ENCODE measurements at places on chromosomes 2 and 18. TPM values are rescaled to one million over a fixed set of nuclear protein-coding genes. Genes with fewer than 3 reads are reported as not detected.

DNA sequence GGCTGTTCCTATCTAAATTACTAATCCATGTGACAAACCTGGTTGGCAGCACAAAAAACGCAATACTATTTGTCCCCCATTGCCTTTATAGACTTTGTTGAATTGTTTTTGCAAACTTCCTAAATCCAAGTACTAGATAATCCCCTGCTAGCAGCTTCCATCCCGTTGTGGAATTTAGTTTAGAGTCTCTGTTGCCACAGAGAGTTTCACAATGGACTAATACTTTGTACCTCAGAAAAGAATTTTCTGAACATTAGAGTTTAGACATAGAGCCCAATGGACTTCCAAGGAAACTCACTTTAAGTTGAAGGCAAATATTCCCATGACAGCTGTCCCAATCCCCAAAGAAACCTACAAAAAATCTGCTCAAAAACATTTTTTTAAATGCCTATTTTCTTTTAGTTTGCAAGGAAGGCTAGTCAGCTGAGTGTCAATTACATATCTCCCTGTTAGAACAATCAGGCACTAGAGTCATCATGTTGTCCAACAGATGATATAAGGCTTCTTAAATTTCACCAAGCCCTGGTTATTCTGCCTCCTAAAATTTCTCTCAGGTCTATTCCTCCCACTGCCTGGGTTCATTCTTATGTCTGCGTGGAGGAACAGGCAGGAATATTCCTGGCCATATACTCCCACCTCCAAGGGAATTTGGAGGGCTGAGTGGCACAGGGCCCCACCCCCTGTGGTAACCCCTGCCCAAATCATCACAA, 27.2 kb downstream of the RNF152 start:
- no peak for DNase-seq

DNA sequence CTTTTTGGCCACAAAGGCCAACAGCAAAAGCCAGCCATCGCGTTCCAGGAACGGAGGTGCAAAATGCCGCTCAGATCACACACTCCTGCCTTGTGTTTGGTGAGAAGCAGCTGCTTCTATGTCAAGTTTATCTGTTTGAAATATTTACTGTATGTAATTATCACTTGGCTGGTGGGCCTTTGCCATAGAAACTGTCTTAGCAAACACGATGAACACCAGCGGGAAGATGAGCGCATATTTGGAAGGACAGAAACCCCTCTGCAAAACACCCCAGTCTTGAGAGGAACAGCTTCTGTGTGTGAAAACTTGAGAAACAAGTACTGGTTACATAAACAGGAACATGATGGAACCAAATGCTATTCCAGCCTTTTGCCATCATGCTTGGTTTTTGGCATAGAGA, 59.7 kb downstream of the SCG2 start:
- DNase-seq, result no peak

DNA sequence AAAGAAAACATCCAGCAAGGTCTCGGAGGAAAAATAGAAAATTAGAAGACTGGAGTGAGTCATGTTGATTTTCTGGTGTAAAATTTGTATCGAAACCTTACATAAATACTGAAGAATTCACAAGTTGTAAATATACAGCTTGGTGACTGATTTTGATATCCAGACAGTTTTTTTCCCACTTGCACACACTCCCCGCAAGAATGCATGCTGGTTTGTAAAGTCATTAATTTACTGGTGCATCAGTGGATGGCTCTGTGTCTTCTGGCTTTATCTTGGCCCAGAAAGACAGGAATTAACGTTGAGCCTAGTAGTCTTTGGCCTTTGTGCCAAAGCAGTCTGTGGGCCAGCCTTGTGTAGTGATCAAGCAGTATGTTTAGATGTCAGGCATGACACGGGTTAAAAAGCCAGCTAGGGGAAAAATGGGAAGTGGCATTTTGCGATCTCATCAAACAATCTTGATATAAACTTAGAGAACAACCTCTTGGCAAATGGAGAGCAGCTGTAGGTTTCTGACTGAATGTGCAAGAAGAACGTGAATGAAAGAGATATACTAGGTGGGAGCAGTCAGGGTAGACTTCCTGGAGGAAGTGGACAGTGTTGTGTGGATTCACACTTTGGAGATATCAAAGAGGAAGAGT, 22.7 kb upstream of the CASP8 start:
- no peak for DNase-seq

GRCh38 chr18:46160050-46160798, 56.0 kb downstream of the HAUS1 start:
- no peak for DNase-seq

DNA sequence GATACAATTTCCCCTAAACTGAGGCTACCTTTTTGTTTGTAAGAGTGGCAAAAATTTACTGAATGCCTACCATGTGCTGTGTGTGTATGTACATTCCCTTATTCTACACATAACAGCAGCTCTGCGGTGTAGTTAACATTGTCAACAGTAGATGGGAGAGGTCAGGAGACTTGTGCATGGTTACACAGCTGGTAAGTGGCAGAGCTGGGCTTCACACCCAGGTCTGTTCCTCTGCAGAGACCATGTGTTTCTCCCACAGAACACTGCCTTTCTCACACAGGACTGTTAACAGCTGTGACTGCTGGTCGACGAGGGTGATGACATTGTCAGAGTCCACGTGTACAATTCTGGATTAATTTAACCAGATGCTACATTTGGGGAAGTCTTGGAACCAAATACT, 49.1 kb downstream of the EML6 start:
- DNase-seq, result no peak

DNA sequence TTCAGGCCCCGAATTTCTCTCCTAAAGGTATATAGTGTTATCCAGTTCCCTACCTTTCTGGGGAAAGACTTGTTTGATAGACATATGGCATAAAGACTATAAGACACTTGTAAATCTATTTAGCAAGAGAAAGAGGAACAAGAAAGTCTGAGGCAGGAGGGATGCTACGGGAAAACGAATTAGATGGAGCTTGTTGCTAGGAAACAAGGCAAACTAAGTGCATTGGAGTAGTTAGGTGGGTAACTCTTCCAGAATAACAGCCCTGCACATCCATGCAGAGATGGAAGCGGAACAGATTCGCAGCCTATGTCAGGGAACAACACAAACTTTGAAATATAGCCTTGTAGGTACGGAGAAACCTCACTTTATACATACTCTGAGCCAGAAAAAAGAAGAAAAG, 810.3 kb upstream of the CRIM1 start:
- no peak for DNase-seq

GRCh38 chr2:177726931-177727348, 334.4 kb downstream of the AGPS start:
- DNase-seq, result no peak

- no peak for DNase-seq
Observed at GRCh38 chr2:215796140-215796855, 217.1 kb downstream of the MREG start.

The HAAO gene
- 134 TPM for polyA plus RNA-seq

The ASXL3 gene
- polyA plus RNA-seq, result 0.36 TPM

The POTEC gene
- polyA plus RNA-seq, result not detected

The ESPNL gene
- 0.28 TPM for polyA plus RNA-seq

The RIT2 gene
- not detected for polyA plus RNA-seq

All from liver (tissue), 10 donors.